GM23248 (cell line): ENCODE measurements at places on chromosomes 5 and 9. TPM values are rescaled to one million over a fixed set of nuclear protein-coding genes. Genes with fewer than 3 reads are reported as not detected.

- H3K36me3 ChIP-seq, result no peaks in the 10 kb centered on the region
- DNase-seq, result no peak
- H3K4me1 ChIP-seq, result no peaks in the 10 kb centered on the region
- no peak overlapping the region for H3K27ac ChIP-seq
Measured at GRCh38 chr5:76964060-76964459, 11.2 kb downstream of the CRHBP start.

DNA sequence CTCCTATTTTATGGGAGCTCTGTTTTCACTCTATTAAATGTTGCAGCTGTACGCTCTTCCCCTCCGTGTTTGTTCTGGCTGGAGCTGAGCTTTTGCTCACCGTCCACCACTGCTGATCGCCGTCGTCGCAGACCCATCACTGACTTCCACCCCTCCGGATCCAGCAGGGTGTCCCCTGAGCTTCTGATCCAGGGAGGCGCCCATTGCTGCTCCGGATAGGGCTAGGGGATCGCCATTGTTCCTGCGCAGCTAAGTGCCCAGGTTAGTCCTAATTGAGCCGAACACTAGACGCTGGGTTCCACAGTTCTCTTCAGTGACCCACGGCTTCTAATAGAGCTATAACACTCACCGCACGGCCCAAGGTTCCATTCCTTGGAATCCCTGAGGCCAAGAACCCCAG is 96.2 kb upstream of the PRDM9 start:
- no peak overlapping the region for H3K4me3 ChIP-seq
- DNase-seq, result no peak
- H3K27me3 ChIP-seq, result no peaks in the 10 kb centered on the region
- H3K4me1 ChIP-seq, result no peaks in the 10 kb centered on the region
- H3K36me3 ChIP-seq, result no peaks in the 10 kb centered on the region
- H3K27ac ChIP-seq, result no peak overlapping the region

- H3K27me3 ChIP-seq, result no peaks in the 10 kb centered on the region; the same call in none of the 2 replicates
- H3K4me3 ChIP-seq, result no peak overlapping the region
- H3K4me1 ChIP-seq, result peaks cover 6% of the 10 kb centered on the region
- no peak for DNase-seq
Measured at GRCh38 chr5:136128481-136128880, 4.2 kb upstream of the SMAD5 start.

SLC34A3 gene
- not detected in 2 replicates for total RNA-seq

DNA sequence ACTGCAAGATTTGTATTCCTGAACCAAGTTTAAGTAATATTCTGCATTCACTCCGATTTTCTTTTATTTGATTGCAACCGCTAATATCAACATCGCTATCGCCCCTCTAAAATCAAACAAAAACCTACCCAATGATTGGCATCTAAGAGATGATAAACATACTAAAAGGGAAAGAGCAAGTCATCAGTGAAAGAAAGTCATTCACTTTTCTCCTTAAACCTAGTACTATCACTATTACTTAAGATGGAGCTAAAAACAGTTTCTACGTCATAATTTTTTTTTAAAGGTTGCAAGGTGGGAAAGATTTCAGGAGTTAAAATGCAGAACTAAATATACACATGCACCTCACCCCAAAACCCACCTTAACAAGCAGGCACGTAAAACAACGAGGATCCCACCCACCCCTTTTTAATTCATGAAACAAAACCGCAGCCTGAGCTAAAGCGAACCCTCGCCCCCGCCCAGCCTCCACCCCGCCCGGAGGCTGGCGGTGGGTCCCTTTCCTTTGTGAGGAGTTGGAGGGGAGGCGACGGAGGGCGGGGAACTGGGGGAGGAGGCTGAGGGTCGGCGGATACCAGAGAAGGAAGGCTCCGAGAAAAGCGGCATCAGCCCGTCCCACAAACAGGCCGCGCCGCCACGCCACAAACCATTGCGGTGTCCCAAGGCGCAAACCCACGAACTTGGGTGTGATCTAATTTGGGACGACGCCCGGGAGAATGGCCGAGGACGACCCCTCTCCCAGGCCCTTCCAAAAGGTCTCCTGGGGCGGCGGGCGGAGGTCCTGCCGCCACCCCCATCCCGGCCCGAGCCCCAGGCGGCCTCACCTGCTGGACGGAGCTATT is 861 bp downstream of the UBQLN1 start:
- no peaks in the 10 kb centered on the region for H3K36me3 ChIP-seq
- DNase-seq, result peak; percentile 56
- H3K27me3 ChIP-seq, result no peaks in the 10 kb centered on the region
- H3K27ac ChIP-seq, result peak overlapping the region; percentile 97
- H3K4me3 ChIP-seq, result peak overlapping the region; percentile 100

- peaks cover 21% of the 10 kb centered on the region for H3K4me1 ChIP-seq
- peaks cover 38% of the 10 kb centered on the region for H3K36me3 ChIP-seq
- DNase-seq, result no peak
- no peak overlapping the region for H3K4me3 ChIP-seq
- peak overlapping the region; percentile 40 for H3K27ac ChIP-seq
Measured at GRCh38 chr9:133351526-133351907, 3.5 kb downstream of the RPL7A start.

- DNase-seq, result peak; percentile 69
- H3K27me3 ChIP-seq, result peaks cover 47% of the 10 kb centered on the region
- no peaks in the 10 kb centered on the region for H3K4me1 ChIP-seq
- H3K27ac ChIP-seq, result no peak overlapping the region
- no peak overlapping the region for H3K4me3 ChIP-seq
- H3K36me3 ChIP-seq, result no peaks in the 10 kb centered on the region
Measured at GRCh38 chr5:6576861-6577501, 55.9 kb downstream of the NSUN2 start.

DNA sequence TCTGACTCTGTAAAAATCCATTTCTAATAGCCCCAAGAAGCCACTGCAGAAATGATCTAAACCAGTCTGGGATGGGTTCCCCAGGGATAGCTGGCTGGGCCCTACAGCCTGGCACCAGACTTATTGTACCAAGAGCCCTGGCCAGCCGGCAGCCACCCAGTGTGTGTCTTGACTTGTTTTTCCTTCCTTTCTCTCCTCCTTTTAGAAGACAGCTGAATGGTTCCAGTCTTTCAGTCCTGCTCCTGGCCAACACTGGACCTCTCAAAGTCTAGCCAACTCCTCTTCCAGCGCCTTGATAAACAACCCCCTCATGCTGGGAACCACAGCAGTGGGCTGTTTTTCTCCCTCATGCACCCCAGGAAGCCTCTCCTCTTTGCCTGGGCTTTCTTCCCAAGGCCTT is 34.1 kb downstream of the ATOX1 start:
- H3K27ac ChIP-seq, result no peak overlapping the region
- no peak for DNase-seq
- H3K27me3 ChIP-seq, result no peaks in the 10 kb centered on the region

GRCh38 chr5:116764941-116765340 is 190.3 kb upstream of the SEMA6A start:
- no peaks in the 10 kb centered on the region for H3K36me3 ChIP-seq
- no peaks in the 10 kb centered on the region for H3K4me1 ChIP-seq
- H3K27ac ChIP-seq, result no peak overlapping the region
- H3K4me3 ChIP-seq, result no peak overlapping the region
- DNase-seq, result no peak

- no peak overlapping the region for H3K27ac ChIP-seq
- DNase-seq, result no peak
- H3K27me3 ChIP-seq, result peaks cover 11% of the 10 kb centered on the region
- no peaks in the 10 kb centered on the region for H3K36me3 ChIP-seq
- no peaks in the 10 kb centered on the region for H3K4me1 ChIP-seq
Measured at GRCh38 chr9:126109575-126109974, 217.1 kb upstream of the MVB12B start.
